Right lobe of liver (tissue), 6 donors: ENCODE measurements at places on chromosomes 16 and 17.

GRCh38 chr16:24234737-24235136, 21.4 kb upstream of the CACNG3 start:
- no peak for DNase-seq

DNA sequence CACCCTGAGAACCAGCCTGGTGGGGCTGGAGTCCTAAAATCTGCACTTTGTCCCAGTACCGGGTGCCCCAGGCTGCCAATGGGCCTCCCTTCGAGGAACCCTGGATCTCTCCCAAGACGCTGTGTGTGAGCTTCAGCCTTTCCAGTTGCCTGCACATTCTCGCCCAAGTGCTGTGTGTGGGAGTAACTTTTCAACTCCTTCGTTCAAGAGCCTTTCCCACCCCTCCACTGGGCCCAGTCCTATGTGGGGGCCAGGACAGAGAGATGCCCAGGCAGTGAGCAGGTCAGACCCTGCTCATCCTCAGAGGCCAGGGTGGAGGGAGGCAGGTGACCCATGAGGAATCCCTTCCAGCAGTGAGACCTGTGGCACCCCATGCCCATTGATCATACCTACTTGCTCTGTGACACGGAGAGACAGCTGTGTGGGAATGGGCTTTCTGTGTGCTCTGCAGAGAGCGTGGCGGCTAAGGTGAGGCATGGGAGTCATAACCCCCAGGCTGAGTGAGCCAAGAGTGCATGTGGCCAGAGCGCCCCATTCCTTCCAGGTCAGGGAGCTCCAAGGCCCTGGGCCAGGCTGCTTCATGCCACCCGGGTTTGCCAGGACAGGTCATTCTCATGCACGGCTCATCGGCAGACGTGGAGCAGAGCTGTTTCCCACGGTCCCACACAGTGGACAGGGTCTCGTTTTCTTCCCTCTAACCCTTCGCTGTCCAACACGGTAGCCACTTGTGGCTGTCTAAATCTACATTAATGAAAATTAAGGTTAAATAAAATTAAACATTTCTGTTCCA, 154.4 kb downstream of the CLEC16A start:
- no peak for DNase-seq

- no peak for DNase-seq
Measured at GRCh38 chr16:86353148-86353547, 157.2 kb upstream of the FOXF1 start.

DNA sequence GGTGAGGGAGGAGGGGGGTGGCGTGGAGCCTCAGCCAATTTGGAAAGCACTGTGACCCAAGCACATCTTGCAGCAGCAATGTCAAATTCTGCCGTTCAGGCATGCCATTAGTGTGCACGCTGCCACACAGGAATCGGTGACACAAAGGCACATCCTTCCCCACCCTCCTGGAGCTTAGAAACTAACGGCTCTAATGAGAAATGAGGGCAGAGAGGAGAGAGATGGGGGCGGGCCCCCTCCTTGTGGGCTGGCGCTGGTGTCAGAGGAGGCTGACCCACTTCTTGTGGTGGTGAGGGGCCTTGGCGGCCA, 94.8 kb downstream of the RTN4RL1 start:
- DNase-seq: no peak

- DNase-seq: no peak
Measured at GRCh38 chr17:49972486-49973270, 3.7 kb downstream of the DLX4 start.

- no peak for DNase-seq
Measured at GRCh38 chr16:89357055-89357816, 133.1 kb downstream of the ANKRD11 start.

DNA sequence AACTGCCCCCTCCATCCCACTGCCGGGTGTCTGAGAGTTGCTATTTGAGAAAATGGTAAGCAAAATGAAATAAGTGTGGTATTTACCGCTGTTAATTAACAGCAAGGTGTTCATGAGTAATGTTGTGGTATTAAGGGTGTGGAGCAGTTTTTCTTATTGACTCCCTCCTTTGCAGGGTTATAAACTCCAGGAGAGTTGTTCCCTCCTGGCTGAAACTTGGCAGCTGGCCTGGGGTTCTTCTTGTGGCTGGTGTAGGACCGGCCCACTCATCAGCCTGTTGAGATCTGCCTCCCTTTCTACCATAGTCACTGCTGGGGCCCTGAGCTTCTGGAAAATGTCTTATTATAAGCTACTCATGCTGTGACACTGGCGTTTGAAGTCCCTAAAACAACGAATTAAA, 128.6 kb downstream of the SOX9 start:
- DNase-seq: no peak

- no peak for DNase-seq
Measured at GRCh38 chr16:53913099-53913870, 209.3 kb downstream of the FTO start.

DNA sequence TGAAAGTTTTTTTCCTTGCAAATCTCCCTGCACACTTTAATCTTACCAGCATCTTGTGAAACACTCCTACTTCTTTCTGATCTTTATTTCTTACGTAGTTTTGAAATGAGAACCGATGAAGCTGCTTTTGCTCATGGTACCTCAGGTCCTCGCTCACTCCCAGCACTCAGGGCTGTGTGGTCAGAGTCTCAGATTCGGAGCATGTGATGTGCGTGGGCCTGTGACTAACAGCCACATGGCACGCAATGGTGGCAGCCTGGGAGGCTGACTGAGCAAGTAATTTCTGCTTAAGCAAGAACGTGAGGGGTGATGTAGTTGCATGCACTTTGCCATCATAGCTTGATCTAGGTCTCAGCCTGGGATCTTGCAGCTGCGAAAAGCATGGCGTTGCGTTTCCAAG, 624.3 kb downstream of the MAF start:
- no peak for DNase-seq

- DNase-seq: no peak
Measured at GRCh38 chr17:57669671-57670529, 75.2 kb downstream of the CCDC182 start.

- no peak for DNase-seq
Measured at GRCh38 chr16:31328322-31329052, 26.5 kb upstream of the ITGAX start.

- peak; percentile 57 for DNase-seq
Measured at GRCh38 chr17:33014751-33015150, 23.1 kb downstream of the SPACA3 start.

DNA sequence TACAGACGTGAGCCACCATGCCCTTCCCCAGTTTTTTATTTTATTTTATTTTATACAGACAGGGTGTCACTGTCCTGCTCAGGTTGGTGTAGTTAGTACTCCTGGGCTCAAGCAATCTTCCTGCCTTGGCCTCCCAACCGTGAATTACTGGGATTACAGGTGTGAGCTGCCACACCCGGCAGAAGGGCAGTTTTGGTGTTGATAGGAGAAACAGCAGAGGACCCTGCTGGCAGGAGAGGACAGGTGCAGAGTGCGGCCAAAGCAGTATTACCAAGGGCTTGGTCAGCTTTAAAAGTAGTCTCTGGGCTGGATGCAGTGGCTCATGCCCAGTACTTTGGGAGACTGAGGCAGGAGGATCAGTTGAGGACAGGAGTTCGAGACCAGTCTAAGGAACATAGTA, 22.9 kb downstream of the FOXK2 start:
- no peak for DNase-seq

- no peak for DNase-seq
Measured at GRCh38 chr16:81796035-81796434, 16.9 kb downstream of the PLCG2 start.

GRCh38 chr16:70453892-70454221, 538 bp upstream of the FCSK start:
- no peak for DNase-seq

DNA sequence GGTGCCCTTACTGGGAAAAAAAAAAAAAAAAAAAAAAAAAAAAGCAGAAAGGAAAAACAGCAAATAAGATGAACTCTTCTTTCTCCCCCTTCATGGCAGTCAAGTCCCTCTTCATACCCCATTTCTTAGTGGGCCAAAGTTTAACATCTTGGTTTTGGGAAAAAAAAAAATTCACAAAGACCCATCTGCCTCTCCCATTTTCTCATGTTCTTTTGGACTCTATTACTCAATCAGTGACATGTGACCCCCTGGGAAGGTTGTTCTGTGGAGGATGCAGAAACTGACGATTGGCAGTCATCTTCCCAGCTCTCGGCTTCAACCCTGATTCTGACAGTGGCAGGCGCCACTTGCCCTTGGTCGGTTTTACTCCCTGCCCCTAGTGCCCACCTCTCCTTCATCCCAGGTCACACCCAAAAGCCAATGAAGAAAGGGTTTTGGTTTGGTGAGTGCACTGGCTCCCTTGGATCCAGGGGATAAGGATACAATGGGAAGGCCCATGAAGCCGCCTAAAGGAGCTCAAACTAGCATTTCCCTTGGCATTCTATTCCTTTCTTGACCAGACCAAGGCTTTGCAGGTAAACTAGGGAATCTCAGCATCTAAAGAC, 60.7 kb upstream of the TBX2 start:
- DNase-seq: no peak

GRCh38 chr17:74241847-74242246, 28.5 kb downstream of the TTYH2 start:
- no peak for DNase-seq

GRCh38 chr16:89602273-89602951, 11.0 kb upstream of the DPEP1 start:
- no peak for DNase-seq

GRCh38 chr17:48373130-48373830, 56.7 kb downstream of the SKAP1 start:
- no peak for DNase-seq

- DNase-seq: no peak
Measured at GRCh38 chr17:11216976-11217375, 24.0 kb upstream of the SHISA6 start.

- no peak for DNase-seq
Measured at GRCh38 chr16:79288066-79288465, 312.5 kb downstream of the MAF start.

- peak; percentile 28 for DNase-seq
Measured at GRCh38 chr16:65070831-65071432, 50.9 kb downstream of the CDH11 start.

GRCh38 chr17:77074681-77075080, 66.1 kb upstream of the SEC14L1 start:
- no peak for DNase-seq

GRCh38 chr17:8997994-8998628, 23.2 kb upstream of the NTN1 start:
- peak; percentile 66 for DNase-seq
